Activated CD4-positive, alpha-beta T cell treated with anti-CD3 and anti-CD28 coated beads, Interleukin-2, amount 50 U/mL, for 1 hour (primary cell): ENCODE measurements at places on chromosomes 5 and 9.

- DNase-seq: no peak
Measured at GRCh38 chr9:133967024-133967741, 24.9 kb downstream of the VAV2 start.

- no peak for DNase-seq
Measured at GRCh38 chr5:35811108-35811741, 45.5 kb upstream of the IL7R start.

DNA sequence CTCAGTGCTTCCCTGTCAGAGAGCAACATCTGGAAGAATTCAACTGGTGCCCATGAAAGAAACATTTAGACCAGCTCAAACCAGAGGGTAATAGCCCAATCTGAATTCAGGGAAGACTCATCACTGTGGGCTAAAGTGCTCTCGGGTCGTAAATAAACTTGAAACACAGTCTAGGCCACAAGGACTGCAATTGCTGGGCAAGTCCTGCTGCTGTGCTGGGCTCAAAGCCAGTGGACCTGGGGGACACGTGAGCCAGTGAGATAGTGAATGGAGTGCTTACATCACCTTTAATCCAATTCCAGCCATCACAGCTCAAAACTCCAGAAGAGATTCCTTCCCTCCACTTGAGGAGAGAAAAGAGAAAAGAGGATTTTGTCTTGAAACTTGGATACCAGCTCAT, 78.1 kb upstream of the DAP start:
- DNase-seq: no peak

DNA sequence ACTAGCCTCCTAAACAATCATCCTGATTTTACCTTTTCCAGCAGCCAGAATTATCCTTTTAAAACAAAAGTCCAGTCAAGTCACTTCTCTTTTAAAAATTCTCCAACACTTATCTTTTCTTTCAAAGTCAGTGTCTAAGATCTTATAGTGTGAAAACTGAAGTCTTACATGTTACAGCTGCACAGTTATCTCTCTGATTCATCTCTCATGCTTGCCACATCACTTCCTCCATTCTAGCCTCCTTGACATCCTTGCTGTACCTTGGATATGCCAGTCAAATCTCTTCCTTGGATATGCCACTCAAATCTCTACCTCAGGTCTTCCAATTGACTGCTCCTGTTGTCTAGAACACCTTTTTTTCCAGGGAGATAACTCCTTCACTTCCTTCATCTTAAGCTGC, 361.7 kb upstream of the FTMT start:
- DNase-seq: no peak

GRCh38 chr5:53430618-53431252, 49.7 kb upstream of the FST start:
- no peak for DNase-seq

DNA sequence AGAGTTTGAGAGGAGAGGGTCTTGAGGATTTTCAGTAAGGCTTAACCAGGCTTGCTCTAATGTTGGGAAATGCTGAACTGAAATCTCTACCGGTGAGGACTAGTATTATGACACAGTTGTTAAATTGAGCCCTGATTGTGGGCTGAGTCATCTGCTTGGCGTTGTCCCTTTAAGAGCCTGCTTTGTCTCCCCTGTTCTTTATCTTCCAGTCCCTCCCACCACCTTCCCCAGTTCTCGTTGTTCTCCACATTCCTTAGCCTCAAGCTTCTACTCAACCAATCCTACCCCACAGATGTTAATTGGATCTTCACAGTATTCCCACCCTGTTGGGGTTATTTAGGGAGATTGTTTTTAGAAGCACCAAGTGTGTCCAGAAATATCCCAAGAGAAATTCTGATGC, 57.6 kb downstream of the ANKRD55 start:
- DNase-seq: no peak

GRCh38 chr9:108816037-108816436, 39.7 kb downstream of the ACTL7B start:
- no peak for DNase-seq

DNA sequence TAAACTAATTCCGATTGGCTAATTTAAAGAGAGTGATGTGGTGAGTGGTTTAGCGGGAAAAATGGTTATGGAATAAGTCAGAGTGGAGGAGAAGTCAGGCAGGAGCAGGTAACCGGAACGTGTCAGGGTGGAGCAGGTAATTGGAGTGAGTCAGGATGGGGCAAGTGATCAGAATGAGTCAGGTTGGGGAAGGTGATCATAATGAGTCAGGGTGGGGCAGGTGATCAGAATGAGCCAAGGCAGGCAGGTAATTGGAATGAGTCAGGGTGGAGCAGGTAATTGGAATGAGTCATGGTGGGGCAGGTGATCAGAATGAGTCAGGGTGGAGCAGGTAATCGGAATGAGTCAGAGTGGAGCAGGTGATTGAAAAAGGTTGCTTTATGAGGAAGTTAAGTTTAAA, 101.4 kb downstream of the TMEM167A start:
- DNase-seq: no peak

- DNase-seq: no peak
Measured at GRCh38 chr9:93950619-93951601, 4.2 kb downstream of the BARX1 start.

GRCh38 chr5:8895599-8895998, 650.3 kb downstream of the SEMA5A start:
- no peak for DNase-seq

GRCh38 chr5:96649251-96649662, 12.9 kb upstream of the CAST start:
- DNase-seq: no peak

- DNase-seq: no peak
Measured at GRCh38 chr9:78278801-78279200, 18.1 kb upstream of the PSAT1 start.

GRCh38 chr9:124684169-124684568, 86.9 kb downstream of the NR6A1 start:
- no peak for DNase-seq

GRCh38 chr9:132800038-132800648, 77.9 kb downstream of the AK8 start:
- peak; percentile 63 for DNase-seq

- no peak for DNase-seq
Measured at GRCh38 chr5:83488271-83488670, 16.7 kb downstream of the VCAN start.

GRCh38 chr5:50853151-50853550, 186.7 kb downstream of the PARP8 start:
- no peak for DNase-seq

DNA sequence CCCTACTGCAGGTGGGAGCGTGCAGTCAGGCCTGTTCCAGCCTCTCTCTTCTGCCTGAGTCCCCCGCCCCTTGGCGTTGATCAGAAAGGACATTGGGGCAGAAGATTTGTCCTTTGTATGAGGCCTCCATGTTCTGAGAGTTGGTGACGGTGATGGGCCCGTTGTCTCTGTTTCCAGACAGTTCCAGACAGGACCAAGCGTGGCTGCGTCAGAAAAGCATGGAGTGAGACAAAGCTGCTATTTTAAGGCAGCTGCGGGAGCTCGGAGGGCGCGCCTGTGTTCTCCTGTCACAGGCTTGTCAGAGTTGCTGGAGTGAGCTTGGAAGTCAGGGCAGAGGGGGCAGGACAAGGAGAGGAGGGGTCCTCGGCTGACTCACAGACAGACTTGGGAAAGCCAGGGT, 32.1 kb upstream of the SH3PXD2B start:
- DNase-seq: no peak

- no peak for DNase-seq
Measured at GRCh38 chr9:68802525-68803015, 97.5 kb downstream of the PIP5K1B start.

DNA sequence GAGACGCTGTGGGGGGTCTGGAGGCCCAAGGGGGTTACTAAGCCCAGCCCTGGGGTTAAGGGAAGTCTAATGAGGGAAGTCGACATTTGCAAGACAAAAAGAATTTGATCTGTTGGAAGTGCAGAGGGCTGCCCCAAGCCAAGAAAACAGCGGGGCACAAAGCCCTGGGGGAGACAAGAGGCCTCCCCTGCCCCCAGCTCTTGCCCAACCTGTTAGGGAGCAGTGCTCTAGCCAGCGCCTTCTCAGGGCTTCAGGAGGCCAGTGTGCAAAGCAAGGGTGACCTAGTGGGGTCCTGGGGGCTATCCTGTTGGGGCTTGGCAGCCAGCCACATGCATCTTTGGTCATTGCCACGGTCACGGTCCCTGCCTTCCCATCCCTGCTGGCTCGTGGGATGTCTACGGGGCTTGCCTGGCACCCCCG, 25.2 kb downstream of the GFI1B start:
- DNase-seq: no peak

DNA sequence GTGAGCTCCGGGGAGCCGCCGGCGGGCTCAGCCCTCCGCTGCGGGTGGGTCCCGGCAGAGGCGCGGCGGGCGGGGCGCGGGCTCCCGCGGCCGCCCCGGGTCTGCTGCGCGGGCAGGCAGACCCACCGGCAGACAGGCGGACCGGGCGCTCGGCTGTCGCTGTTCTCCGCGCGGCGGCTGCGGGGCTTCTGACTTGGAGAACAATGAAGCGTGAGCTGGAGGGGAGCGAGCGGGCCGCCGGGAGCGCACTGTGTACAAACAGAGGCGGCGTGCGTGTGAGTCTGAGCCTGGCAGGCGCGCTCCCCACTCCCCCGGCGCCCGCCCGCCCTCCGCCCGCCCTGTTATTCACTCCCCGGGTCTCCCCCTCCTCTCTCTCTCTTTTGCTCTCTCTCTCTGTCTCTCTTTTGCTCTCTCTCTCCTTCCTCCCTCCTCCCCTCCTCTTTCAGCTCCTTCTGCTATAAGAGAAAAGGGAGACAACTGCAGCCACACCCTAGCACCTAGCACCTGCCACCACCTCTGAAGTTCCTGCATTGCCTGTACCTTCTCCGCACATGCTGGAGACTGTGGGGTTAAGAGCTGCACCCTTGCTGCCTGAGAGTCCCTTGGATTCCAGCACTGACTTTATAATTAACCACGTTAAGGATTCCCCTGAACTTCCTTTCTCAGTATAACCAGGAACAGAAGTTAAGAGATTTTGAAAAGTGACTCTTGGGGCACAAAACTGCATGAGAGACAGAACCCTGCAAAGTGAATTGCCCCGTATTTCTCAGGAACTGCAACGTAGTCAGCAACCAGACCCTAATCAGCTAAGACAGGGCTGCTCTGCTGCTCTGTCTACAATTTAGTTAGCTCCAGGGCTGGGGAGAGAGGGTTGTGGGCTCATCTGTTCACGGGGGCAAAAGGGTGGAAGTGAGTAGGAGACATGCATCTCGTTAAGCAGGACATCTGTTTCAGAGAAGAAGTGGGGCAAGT, at the start of gene EDIL3:
Gene EDIL3, minus strand, starts transcription at position 277 of the 972 bp plus-strand sequence. CDS start 506 bp downstream, outside the sequence.
- no peak for DNase-seq

GRCh38 chr5:82334856-82335255, 56.7 kb upstream of the RPS23 start:
- no peak for DNase-seq

GRCh38 chr5:55141945-55142690, 17.9 kb upstream of the GPX8 start:
- DNase-seq: no peak

GRCh38 chr9:29150606-29151005, 1577.3 kb upstream of the C9orf72 start:
- no peak for DNase-seq

DNA sequence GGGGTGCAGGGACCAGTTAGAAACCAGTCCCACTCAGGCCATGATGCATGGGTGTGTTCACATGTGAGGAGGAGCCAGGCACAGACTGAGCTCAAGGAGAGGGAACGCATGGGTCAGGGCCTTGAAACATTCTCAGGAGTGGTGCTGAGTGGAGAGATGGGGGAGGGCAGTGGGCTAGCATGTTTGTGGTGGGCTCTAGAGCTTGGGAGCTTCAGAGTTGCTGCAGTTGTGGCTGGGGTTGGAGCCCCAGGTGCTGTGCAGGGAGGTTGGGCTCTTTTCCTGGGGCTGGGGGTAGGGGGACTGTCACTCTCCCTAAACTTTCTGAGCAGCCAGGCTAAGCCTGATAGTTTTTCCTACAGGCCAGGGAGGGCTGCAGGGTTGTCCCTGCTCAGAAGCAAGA, 95.4 kb downstream of the DAB2IP start:
- no peak for DNase-seq

- DNase-seq: no peak
Measured at GRCh38 chr5:31033295-31033694, 160.2 kb upstream of the CDH6 start.

GRCh38 chr9:126392662-126393371, 66.2 kb downstream of the MVB12B start:
- no peak for DNase-seq

GRCh38 chr5:32680183-32680582, 30.9 kb upstream of the NPR3 start:
- DNase-seq: no peak

DNA sequence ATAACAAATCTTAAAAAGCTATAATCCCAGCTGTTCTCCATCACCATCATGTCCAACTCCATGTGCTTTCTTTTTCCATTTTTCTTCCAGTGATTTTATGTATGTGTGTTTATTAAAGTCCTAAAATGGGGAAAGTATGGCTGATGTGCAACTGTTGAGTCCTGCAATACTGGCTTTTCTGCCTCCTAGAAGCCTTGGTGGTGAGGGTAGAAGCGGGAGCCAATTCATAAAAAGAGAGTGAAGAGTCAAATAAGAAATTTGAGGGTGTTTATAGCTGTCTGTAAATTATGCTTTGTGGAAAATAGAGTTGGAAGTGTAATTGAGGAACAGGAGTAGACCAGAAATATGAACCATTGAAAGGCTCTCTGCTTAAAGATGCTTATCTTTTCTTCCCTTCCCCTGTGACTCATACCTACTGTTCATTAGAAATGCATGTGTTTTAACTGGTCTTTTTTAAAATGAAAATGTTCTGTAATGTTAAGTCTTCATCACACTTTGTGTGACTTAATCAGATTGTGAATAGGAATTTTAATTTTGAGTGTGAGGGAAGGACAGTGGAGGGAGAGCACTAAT, 80.1 kb downstream of the ZCCHC7 start:
- no peak for DNase-seq

- no peak for DNase-seq
Measured at GRCh38 chr9:83283528-83283927, 220.6 kb upstream of the RASEF start.
